ENCODE measurements at places on chromosomes 5 and 9.

DNA sequence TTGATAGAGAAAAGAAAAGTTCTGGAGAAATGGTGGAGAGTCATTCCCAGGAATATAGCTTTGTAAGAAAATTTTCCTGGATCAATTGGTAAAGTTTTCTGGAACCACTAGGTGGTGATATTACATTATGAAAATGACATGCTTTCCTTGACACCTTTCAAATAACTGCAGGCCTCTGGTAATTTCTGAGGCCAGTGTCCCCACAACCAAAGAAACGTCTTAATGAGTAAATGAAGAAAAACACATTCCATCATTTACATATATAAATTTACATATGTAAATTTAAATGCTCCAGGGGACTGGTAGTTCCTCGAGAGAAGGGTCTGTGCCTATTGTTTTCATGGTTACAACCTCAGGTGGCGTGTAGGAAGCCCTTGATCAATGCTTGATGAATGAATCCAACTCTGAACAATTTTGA, 17.2 kb upstream of the RGS3 start:
- no peak for DNase-seq

GRCh38 chr5:146130440-146131045, 25.2 kb upstream of the PLAC8L1 start:
- no peak for DNase-seq

DNA sequence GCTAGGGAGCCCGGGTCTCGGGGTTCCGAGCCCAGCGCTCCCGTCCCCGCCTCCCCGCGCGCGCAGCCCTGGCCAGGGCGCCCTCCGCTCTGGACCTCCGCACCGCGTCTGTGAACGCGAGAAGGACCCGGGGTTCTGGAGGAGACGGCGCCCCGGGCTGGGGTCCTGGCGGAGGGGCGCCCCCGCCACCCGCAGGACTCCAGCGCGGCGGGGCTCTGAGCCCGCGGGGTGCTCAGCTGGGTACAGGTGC, 431 bp downstream of the TMOD1 start:
- no peak for DNase-seq

DNA sequence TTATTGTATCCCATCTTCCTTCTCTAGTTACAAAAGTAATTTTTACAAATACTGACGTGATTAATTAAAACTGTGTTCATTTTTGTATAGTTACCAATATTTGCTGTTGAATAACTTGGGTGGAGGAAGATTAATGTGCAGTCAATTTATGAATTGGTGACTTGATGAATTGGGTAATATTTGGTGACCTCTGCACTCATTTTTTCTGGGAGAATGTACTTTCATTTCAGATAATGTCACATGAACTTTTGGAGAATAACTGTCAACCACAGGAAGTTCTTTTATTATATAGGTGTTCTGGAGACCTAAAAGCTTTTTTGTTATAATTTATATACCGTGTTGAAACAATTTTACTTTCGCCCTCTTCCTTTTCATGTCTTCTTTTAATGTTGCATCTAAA, 26.4 kb upstream of the FKTN start:
- no peak for DNase-seq

DNA sequence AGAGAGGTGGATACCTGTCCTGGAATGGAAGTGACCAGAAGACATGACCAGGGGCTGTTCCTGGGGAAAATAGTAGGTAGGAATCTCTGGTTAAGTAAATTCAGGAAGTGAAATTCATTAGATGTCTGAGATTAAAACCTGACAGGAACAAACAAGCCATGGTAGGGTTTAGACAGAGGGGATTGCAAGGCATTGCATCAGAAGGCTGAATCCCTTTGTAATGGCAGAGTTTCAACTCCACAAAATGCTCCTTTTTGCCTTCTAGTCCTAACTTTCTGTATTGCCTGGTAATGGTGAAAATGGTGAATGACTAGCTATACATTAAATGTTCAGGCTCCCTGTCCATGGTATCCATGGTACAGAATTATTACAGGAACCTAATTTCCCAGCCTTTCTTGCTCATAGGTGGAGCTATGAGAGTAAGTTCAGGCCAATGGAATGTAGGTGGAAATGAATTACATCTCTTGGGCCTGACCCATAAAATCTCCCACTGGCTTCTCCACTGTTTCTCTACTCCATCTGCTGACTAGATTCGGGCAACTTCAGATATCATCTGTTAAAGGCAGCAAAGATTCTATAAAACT, 113.4 kb upstream of the CNTLN start:
- no peak for DNase-seq

- no peak for DNase-seq
Measured at GRCh38 chr5:42374679-42375273, 48.5 kb upstream of the GHR start.

DNA sequence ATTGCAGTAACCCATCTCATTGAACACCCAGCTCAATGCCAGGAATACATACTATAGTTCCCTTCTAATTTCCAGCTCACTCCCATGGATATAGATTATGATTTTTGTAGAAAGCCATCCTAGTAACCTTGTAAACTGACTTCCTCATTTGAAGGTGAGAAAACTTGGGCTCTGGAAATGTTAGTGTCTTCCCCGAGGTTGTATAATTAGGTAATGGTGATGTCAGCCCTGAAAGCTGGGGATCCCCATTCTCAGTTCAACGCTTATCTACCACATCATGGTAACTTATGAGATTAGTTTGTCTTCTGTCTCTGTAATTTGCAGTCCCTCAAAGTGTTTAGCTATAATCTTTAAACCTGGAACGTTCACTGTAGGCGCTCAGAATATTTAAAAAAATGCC, 34.6 kb upstream of the PTCH1 start:
- DNase-seq, result no peak

- DNase-seq, result peak; percentile 56
Measured at GRCh38 chr5:132771503-132771998, 5.5 kb downstream of the SEPTIN8 start.

- no peak for DNase-seq
Measured at GRCh38 chr9:21592063-21592338, 109.9 kb upstream of the IFNE start.

GRCh38 chr5:123454259-123454911, 31.2 kb upstream of the CEP120 start:
- no peak for DNase-seq

DNA sequence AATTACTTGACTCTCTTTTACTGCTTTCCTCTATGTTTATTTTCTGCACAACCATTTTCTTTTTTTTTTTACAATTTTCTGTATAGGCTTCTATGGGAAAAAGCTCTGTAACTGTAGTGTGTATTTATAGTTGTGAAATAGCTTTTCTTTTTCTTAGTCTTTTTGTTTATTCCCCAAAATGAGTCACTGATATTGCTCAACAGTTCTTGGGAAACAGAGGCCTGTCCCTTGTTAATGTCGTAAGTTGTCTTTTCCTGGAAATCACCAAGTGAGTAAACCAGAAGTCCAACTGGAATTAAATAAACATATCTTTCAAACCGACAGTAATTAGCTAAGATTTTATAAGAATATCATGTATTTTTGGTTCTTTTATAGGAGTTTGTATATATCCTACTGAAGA, 325.1 kb upstream of the PRR16 start:
- DNase-seq, result no peak

DNA sequence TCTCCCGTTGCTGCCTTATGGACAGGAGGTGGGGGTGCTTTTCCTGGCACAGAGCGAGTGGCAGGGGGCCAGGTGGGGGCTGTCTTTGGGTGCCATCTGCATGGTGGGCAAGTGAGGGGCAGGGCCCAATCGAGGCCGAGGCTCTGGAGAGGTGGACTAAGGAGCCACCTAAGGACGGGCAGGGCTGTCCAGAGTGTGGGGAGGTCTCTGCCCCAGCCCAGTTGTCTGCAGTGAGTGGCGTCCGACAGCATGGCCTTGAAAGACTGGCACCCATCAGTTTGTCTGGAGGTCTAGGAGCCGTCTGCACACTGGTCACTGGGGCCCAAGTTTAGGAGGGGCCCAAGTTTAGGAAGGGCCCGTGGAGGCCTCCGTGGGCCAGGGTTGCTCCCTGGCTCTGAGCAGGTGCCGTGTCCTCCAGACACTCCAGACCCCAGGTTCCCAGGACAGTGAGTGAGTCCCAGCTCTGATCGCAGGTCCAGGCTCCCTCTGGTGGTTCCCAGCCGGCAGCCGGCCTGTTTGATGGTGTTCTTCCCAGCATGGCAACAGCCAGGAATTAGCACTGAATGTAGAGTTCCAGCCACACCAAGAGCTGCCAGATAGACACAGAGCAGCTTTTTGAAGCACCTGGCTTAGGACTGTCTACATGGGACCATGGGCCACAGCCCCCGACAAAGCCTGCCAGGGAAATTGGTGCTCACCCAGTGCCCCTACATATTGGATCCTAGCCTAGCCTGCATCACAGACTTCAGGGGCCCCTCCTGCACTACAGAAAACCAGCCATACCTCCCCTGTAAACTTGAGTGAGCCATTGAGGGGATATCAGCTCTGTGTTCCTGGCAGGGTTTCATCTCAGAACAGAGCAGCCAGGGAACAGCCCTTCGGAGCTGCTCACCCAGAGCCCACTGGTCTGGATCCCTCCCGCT, 120.9 kb downstream of the WNK2 start:
- peak; percentile 87 for DNase-seq

DNA sequence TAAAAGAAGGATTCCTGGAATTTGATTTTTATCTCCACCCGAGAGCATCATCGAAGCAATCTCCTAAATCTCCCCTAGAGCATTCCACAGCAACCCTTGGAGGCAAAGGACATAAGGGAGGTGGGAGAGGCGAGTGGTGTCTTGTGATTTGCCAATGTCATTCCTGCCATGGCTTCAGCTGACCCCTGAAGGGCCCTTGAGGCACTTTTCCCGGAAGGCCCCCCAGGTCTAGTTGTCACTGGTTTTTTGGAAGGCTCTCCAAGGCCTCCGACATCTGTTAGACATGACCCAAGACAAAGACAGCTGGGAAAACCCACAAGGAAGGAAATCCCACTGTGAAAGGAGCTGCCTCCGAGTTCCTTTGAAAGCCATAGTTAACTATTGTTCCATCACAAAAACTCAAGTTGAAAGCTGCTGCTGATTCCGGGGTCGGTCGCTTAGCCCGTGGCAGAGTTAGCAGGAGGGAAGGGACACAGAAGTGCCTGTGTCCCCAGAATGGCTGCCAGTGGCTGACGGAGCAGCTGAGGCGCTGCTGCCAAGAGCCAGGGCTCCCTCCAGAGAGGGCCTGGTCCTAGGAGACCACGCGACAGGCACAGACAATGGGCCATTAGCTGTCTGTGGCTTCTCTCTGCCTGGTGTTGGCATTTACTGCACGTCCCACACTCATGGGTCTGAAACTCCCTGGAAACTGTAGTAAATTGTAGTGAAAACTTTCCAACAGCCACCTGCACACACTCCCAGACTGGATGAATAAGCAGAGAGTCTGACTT, 24.4 kb upstream of the TRIO start:
- DNase-seq, result no peak

GRCh38 chr9:111027798-111028197, 10.5 kb downstream of the LPAR1 start:
- no peak for DNase-seq

- DNase-seq, result no peak
Measured at GRCh38 chr9:14372437-14373335, 58.7 kb upstream of the NFIB start.

DNA sequence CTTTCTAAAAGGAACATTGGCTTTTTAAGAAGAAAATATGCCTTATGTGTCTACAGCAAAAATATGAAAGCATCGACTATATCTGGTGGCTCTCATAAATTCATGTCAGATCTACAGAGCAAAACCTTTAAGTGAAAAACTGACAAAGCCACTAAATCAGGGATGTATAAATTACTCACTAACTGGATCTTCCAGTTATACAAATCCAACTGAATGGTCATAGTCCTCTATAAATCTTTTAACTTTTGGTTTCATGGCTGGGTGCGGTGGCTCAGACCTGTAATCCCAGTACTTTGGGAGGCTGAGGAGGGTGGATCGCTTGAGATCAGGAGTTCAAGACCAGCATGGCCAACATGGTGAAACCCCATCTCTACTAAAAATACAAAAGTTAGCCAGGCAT, 29.2 kb upstream of the GZMA start:
- no peak for DNase-seq

GRCh38 chr9:27564670-27565069, 8.6 kb downstream of the C9orf72 start:
- no peak for DNase-seq

DNA sequence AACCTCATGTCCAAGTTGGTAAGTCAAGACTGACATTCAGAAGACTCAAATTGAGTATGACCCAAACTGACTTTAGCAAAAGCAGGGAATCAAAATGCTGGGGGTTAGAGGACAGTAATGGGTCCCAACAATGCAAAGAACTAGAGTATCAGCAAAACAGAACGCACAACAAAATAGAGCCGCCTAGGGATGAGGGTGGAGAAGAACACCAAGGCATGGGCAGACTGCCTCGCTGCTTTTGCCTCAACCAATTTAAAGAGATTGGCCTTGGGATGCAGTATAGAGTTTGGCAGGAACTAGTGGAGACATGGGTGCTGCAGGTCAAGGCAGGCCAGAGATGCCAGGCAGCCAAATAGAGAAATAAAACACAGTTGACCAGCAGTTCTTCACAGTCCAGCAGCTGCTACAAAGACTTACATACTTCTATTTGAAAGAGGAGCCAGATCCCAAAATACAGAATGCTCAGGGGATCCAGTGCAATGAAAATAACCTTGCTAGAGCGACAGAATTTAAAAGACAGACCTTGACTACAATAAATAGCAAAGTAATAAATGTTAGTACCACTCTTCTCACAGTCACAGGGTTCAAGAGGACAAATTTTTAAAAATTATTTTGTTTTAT, 83.9 kb upstream of the NIPBL start:
- DNase-seq, result no peak

DNA sequence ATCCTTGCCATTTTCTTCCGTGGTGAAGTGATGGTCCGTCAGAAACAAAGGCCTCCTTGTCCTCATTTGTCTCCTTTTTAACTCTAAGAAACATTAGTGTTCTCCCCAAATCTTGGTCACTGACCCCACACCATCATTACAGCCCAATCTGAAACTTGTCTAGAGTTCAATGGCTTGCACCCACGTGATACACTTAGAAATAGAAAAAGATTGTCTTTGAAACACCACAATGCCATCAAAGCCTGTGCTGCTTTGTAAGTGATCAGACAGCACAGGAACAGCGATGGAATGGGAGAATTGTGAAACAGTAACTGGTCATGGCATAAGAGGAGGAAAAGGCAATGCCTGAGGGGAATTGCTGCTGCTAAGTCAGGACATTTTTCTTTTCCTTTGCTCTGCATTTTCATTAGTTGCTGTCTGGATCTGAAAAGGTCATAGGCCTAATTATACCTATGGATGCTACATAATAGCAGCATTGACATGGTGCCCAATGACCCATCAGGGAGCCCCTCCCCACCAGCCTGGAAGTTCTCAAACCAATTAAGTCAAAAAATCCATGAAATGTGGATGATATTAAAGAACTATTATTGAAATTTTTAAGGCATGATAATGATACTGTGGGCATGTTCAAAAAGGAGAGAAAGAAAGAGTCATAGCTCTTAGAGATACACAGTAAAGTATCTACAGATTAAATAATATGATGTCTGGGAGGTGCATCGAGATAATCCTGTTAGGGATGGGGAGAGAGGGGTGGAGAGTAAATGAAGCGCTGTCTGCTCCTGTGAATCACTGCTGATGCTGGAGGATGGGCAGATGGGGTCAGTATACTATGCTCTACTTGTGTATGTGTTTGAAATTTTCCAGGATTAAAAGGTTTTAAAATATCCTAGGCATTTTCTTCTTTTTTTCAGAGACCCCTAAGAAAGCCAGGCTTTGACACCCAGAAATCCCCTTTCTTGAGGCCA, 83.6 kb downstream of the ENC1 start:
- no peak for DNase-seq

- DNase-seq, result no peak
Measured at GRCh38 chr9:90069085-90069484, 464.3 kb downstream of the GADD45G start.

- DNase-seq, result no peak
Measured at GRCh38 chr9:114497727-114498382, 7.4 kb downstream of the WHRN start.

Data from psoas muscle (tissue), 8 donors.